NCI-H2081 (cell line): ENCODE measurements at places on chromosomes 4 and X.

GRCh38 chr4:111854494-111855087, 290.7 kb upstream of the FAM241A start:
- peak; percentile 27 for DNase-seq

DNA sequence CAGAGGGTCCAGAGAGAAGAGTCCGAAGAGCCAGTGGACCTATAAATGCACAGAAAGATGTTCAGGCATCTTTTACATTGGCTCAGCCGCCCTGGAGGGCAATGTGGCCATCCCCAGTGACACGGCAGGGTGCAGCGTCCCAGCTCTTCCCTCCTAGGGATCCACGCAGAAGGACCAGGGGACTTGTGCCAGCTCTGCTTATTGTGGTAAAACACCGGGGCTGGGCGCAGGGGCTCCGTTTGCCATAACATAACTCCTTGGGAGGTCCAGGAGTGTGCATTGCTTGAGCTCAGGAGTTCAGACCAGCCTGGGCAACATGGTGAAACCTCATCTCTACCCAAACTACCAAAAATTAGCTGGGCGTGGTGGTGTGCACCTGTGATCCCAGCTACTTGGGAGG, 70.2 kb downstream of the CPZ start:
- no peak for DNase-seq

- no peak for DNase-seq
Observed at GRCh38 chr4:90174621-90175023, 47.4 kb downstream of the CCSER1 start.

- no peak for DNase-seq
Observed at GRCh38 chrX:132855780-132856341, 102.6 kb downstream of the HS6ST2 start.

DNA sequence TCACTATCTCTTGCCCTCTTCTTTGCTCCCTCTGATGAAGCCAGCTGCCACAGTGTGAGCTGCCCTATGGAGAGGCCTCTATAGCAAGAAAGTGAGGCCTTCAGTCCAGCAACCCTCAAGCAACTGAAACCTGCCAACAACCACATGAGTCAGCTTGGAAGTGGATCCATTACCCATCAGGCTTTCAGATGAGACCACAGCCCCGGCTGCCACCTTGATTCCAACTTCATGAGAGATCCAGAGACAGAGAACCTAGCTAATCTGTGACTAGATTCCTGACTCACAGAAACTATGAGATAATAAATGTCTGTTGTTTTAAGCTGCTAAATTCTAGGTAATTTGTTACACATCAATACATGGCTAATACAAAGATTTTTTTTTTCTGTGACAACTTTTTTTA, 20.4 kb upstream of the WAS start:
- DNase-seq: no peak

DNA sequence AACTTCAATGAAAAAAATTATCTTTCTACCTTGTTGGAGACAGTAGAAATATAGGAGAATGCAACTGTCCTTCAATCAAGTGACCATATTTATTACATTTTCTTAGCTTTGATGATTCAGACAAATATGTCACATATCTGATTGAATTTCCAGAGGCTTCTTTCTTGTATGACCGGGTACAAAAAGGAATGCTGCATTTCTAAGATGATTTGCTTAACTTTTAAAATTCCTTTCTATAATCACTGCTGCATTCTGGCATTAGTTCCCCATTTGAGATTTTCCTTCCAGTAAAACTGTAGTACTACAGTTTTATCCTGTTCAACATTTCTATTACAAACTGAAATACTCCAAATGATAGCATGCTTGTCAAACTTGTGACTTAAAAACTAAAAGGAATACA, 5.2 kb downstream of the MFSD8 start:
- DNase-seq: no peak

GRCh38 chr4:25807102-25807728, 55.6 kb downstream of the SEL1L3 start:
- no peak for DNase-seq

DNA sequence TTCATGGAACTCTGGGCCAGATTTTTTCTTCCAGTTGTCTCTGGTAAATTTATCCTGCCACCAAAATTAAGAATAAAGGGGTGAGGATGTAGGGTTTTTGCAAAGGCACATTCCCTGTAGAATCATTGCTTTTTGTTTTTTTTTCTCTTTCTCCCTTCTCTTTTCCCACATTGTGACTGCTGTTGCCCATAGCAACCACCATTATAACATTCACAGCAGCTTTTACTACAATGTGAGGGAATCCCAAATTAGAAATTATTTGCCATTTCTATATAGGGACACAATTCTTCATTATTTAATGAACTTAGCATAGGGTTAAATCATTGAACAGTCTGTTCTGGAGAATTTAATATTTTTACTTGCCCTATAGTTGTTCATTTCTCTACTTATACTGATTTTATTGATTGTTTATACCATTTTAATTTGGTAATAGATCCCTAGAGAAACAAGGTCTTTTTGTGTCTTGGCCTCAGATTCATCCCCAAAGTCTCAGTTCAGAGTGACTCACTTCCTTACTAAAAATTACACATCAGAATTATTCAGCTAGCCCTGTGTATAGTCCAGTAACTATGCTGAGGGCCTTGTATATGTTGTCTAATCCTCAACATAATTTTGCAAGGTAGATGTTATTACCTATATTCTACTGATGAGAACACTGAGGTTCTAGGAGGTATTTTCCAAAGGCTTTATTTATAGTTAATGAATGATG, 80.8 kb upstream of the ANK2 start:
- DNase-seq: no peak
